ENCODE measurements at places on chromosomes 5 and 9.

DNA sequence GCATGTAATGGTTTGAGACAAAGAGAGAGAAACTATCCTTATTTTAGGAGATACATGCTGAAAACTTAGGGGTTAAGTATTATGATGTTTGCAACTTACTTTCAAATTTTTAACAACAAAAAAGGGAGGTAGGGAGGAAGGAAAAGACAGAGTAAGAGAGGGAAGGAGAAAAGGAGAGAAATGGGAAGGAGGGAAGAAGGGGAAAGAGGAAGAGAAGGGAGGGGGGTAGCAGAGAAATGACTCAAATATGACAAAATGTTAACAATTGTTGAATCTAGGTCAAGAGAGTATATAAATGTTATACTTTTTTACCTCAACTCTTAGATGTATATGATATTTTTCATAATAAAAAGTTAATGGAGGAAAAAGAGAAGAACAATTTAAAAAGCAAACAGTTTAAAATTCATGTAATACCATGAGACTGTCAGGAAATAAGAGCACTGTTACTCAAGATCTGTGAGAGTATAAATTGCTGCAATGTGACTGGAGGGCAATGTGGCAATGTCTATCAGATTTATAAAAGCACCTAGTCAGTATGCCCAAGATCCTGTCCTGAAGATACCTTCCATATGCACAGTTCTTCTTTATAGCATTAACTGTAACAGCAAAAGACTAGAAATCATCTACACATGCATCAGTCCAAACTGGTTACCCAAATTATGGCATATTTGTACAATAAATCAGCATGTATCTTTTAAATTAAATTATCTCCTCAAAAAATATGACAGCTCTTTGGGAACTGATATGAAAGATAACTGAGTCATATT is 16.3 kb downstream of the FBXW11 start:
- no peak for DNase-seq

DNA sequence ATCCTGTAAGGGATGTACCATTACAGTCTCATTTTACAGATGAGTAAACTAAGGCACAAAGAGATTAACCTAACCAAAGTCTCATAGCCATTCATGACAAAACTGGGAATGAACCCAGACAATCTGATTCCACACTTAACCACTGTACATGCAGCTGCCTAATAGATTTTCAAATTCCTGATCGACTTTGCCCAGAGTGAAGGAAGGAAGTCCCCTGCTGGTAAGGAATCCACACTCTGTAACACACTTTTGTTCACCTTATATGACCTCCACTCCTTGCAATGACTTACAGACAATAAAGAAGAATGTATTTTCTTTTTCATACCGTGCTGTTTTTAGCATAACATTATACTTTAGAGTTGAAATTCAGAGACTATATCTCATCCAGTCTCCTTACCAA is 31.3 kb upstream of the PLPP6 start:
- DNase-seq, result no peak

DNA sequence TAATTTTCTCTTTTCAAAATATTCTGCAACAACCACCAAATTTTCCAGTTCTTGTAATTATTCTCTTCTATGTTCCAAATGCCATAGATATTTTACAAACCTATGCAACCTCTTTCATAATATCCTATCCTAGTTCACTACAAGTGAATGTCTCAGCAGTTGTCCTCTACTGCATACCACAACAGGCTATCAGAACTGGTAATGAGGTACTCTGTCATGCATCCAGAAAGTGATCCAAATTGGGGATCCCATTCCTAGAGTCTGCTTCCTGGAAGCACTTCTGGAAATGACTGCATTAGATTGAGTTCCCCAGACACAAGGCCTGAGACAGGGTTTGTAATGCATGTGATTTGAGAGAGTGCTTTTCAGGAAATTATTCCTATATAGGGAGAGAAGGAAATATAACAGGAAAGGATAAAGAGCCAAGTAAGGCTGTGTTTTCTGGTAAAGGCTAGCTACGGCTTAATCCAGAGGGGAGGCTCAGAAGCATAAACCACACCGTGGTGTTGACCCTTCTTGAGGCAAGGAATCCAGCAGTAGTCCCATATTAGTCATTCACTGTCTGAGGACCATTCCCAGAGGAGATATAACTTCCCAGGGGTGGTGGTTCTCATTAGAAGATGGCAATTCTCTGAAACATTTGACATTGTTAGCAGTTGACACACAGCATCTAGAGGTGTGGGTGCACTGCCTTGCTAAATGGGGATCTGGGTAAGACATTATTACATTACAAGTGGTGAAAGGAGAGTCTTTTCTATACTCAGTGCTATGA is 80.3 kb upstream of the FST start:
- no peak for DNase-seq

DNA sequence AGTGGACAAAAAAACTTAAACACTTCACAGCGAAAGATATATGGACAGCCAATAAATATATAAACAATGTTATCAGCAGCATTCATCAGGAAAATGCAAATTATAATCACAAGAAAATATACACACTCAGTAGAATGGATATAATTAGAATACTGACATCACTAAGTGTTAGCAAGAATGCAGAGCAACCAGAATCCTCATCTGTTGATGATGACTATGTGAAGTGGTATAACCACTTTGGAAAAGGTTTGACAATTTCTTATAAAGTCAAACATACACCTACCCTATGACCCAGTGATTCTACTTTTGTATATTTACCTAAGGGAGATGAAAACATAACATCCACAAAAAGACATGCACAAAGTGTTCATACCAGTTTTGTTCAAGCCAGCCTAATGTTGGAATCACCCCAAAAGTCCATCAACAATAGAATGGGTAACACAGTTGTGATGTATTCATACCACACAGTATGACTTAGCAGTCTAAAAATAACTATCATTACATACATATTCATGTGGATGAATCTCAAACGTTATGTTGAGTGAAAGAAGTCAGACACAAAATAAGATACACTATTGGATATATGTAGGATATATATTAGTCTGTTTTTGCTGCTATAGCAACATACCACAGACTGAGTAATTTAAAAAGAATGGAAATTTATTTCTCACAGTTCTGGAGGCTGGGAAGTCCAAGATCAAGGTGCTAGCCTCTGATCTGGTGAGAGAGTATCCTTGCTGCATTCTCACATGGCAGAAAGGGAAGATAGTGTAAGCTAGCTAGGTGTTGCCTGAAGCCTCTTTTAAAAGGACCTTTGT is 148.8 kb upstream of the ADAMTSL1 start:
- no peak for DNase-seq

All from activated CD4-positive, CD25-positive, alpha-beta regulatory T cell treated with anti-CD3 and anti-CD28 coated beads, Interleukin-2, amount 50 U/mL, for 16 hours (primary cell).